ENCODE measurements at places on chromosomes 5 and 9.
A peak's percentile ranks its signal among the peaks of the same experiment; 100 is the strongest.

- no peak for DNase-seq
Measured at GRCh38 chr5:61466017-61466416, 134.0 kb downstream of the ZSWIM6 start.

- peak; percentile 42 for DNase-seq
Measured at GRCh38 chr5:137660349-137660817, 75.5 kb downstream of the KLHL3 start.

- DNase-seq, result no peak
Measured at GRCh38 chr5:115309751-115310370, 13.4 kb upstream of the CCDC112 start.

DNA sequence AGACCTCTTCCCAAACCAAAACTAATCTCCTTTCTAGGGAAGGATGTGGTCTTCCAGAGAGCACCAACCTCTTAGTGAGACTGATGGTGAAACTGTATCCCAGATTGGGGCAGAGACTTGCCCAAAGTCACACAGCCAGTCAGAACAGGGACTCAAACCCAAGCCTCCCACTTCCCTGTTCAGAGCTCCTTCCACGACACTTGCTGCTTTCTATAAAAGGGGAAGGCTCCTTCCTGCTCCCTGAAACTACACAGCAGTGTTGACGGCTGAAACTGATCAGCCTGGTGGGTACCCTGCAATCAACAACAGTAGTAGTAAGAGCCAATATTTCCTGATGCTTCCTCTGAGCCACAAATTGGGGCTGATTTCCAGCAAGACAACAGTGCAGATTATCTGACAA, 1.5 kb downstream of the TOR2A start:
- no peak for DNase-seq

DNA sequence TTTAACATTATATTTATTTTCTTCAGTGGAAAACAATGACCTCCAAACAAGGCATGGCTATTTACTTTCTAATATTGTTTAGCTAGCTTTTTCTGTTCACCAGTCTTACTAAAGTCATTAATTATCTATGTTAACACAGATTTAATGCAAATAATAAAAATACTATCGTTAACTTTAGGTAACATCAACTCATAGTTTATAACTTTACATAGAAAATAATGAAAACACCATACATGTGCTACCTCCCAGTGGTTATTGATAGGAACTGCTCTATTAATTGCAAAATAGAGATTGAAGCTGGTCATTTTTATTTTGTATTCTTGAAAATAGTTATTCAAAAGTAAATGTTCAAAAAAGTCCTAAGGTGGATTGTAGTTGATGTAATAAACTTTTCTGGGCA, 78.3 kb upstream of the HCN1 start:
- no peak for DNase-seq

- no peak for DNase-seq
Measured at GRCh38 chr5:171596391-171596878, 177.0 kb downstream of the FGF18 start.
